Mesangial cell (primary cell): ENCODE measurements at places on chromosomes 5 and 9. TPM values are rescaled to one million over a fixed set of nuclear protein-coding genes. Genes with fewer than 3 reads are reported as not detected.

HCN1 gene
- total RNA-seq, result not detected in 2 replicates

GNE gene
- 21.3 and 22.7 TPM in 2 replicates for total RNA-seq

UBTD2 gene
- total RNA-seq, result 18.1 and 19.1 TPM in 2 replicates

IFNA13 gene
- not detected in 2 replicates for total RNA-seq

CTXN3 gene
- not detected in 2 replicates for total RNA-seq

PCA3 gene
- total RNA-seq, result not detected in 2 replicates

C9orf43 gene
- 0.65 and 0.89 TPM in 2 replicates for total RNA-seq

POLR3G gene
- total RNA-seq, result 5.6 and 11.6 TPM in 2 replicates

GRM6 gene
- not detected in 2 replicates for total RNA-seq

PDE8B gene
- 4.1 TPM in 1 of 2 replicates, not detected in the other for total RNA-seq

TYRP1 gene
- not detected in 2 replicates for total RNA-seq

PAPPA gene
- 8.4 and 9.5 TPM in 2 replicates for total RNA-seq

ELAVL2 gene
- 0.25 TPM in 1 of 2 replicates, not detected in the other for total RNA-seq

C5orf52 gene
- not detected in 2 replicates for total RNA-seq

ACOT12 gene
- not detected in 2 replicates for total RNA-seq

GEMIN5 gene
- 11.7 and 18.9 TPM in 2 replicates for total RNA-seq

IL13 gene
- total RNA-seq, result not detected in 2 replicates
